Activated CD4-positive, alpha-beta T cell treated with anti-CD3 and anti-CD28 coated beads for 36 hours (primary cell): ENCODE measurements at places on chromosomes 5 and 9. TPM values are rescaled to one million over a fixed set of nuclear protein-coding genes. Genes with fewer than 3 reads are reported as not detected.
A peak's percentile ranks its signal among the peaks of the same experiment; 100 is the strongest.

Gene CRAT
- total RNA-seq, result 13.2 TPM

Gene BAAT
- 0.07 TPM for total RNA-seq

DNA sequence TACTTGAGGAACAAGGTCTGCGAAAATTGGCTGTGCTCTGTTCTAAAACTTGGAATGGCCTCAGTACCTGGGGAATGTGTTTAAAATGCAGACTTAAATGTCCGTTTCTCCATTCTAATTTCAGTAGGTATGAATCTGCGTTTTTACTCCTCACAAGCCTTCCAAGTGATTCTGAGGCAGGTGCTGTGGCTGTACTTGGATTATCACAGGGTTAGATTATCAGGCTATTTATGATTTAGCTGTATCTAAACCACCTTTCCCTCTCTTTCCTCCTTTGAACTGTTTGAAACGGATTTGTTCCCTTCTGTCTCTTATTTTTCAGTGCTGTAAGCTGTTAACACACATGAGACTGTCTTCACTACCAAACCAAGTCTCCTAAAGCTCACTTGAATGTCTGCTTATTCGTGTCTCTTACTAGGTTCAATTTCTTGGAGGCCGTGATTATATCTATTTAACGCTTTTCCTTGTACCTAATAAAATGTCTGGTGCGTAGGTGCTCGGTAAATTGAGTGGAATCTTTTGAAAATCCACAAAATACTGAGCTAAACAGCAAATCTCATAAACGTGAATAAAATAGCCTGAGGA, 714 bp upstream of the CETN3 start:
- DNase-seq, result no peak

DNA sequence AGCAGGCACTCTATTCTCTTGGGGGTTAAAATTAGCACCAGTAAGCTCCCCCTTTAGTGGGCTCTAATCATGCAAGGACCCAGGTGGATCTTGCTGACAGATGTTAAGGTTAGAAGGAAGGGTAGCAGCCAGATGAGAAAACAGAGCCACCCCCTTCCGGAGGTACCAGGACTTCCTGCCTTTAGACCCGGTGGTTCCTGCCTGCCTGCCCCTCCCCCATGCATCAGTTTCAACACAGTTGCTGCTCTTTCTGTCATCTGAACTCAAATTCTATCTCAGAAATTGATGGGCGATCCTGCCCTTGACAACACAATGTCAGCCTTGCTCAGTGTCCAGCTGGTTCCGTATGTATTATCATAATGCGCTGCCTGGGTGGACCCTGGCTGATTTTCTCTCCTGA, 287.3 kb downstream of the EBF1 start:
- DNase-seq, result peak; percentile 75

DNA sequence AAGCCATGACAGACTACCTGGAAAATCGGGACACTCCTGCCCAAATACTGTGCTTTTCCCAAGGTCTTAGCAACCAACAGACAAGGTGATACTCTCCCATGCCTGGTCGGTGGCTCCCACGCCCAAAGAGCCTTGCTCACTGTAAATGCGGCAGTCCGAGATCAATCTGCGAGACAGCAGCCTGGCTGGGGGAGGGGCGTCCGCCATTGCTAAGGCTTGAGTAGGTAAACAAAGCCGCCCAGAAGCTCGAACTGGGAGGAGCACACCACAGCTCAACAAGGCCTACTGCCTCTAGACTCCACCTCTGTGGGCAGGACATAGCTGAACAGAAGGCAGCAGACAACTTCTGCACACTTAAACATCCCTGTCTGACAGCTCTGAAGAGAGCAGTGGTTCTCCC, 272.1 kb upstream of the CCNG1 start:
- no peak for DNase-seq

DNA sequence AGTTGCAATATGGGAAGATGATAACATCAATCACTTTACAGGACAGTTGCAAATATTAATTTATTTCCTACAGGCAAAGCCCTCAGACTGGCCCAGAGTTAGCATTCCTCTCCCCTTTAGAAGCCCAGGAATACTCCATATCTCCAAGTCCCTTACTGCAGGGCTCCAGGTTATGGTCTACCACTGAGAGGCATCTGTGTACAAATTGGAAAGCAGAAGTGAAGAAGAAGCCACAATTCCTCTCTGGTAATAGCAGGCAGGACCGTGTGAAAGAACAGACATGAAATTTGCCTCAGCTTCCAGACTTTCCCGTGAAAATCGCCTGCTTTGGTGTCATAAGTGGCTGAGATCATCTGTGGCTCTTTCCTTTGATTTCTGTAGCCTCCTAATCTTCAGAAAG, 289.6 kb downstream of the GLIS3 start:
- no peak for DNase-seq

Gene LRRC70
- total RNA-seq, result 0.64 TPM

Gene CDH10
- total RNA-seq, result not detected

Gene RAB3C
- not detected for total RNA-seq

GRCh38 chr5:59543821-59544442, 349.6 kb downstream of the PDE4D start:
- no peak for DNase-seq

Gene C9orf78
- 42.8 TPM for total RNA-seq

GRCh38 chr5:61048534-61048933, 103.5 kb downstream of the NDUFAF2 start:
- no peak for DNase-seq

Gene ANKRD18B
- 2.2 TPM for total RNA-seq

- no peak for DNase-seq
These were observed 501.4 kb upstream of the WWC1 start for GRCh38 chr5:167790045-167790444.

- no peak for DNase-seq
These were observed 63.0 kb downstream of the FER start for GRCh38 chr5:108810717-108811116.

DNA sequence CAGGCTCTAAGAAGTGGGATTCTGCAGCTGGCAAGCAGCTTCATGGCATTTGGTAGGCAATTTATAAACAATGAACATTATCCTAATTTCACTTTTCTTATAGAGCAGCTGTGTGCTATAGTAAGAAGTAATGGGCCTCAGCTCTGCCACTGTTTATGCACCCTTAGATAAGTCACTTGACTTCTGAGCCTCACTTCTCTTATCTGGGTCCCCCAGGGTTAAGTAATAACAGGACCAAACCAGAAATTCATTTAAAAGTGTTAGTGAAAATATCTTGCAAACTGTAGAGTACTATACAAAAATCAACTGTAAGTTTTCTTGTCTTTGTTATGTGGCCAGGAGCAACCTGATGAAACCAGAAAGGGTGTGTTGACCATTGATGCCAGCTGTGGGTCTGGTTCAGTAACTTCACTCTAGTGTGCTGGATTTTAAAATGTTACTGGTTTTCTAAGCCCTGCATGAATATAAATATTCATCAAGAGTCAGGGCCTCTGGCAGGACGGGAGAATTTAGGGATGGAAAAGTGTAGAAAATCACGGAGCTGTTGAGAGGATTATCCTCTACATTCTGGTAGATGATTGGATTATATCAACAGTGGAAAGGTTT, 24.2 kb downstream of the TNFAIP8 start:
- DNase-seq, result no peak

- no peak for DNase-seq
These were observed 73.8 kb downstream of the TRIO start for GRCh38 chr5:14216902-14217301.

DNA sequence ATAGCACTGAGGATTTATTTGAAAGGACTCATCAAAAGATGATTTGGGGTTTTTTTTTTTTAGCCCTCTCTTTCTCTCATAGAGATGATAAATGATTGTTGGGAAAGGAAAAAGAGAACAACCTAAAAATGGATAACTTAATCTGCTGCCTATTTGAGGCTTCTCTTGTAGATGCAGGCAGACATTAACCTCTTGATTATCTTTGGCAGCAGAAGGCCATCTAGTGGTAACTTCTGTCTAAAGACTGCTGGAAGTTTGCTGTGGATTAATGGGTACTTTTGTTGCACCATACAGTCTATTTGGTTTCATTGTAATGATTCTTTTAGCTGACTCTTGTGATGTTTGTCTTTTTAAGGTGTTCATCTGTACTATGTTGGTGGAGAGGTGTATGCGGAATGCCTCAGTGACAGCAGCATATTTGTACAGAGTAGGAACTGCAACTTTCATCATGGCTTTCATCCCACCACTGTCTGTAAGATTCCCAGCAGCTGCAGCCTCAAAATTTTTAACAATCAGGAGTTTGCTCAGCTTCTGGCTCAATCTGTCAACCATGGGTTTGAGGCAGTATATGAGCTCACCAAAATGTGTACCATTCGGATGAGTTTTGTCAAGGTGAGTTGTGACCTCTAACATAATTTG, 18.8 kb downstream of the SMIM32 start:
- DNase-seq, result no peak

Gene FOXD1
- 0.23 TPM for total RNA-seq

Gene ENTPD8
- not detected for total RNA-seq

Gene PLEKHG4B
- total RNA-seq, result 0.23 TPM

GRCh38 chr9:77909306-77909705, 122.3 kb downstream of the GNAQ start:
- DNase-seq, result no peak

Gene NPDC1
- 21.0 TPM for total RNA-seq

Gene CORO2A
- 9.7 TPM for total RNA-seq

- DNase-seq, result no peak
These were observed 92.0 kb upstream of the IRX4 start for GRCh38 chr5:1974501-1975405.

DNA sequence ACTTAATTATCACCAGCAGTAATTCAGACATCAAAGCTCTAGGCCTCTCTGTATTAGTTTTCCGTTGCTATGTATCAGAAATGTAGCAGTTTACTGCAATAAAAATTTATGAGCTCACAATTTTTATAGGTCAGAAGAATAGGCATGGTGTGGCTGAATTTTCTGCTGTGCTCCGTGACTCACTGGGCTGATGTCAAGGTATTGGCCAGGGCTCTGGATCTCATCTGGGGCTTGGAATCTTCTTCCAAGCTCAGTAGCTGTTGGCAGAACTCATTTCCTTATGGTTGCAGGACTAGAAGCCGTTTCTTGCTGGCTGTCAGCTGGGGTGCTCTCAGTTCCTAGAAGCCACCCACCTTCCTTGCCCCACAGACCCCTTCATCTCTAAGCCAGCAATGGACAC, 66.3 kb downstream of the PSAT1 start:
- no peak for DNase-seq

- DNase-seq, result no peak
These were observed 291.1 kb downstream of the ASTN2 start for GRCh38 chr9:117123729-117124128.

Gene FABP6
- total RNA-seq, result not detected

DNA sequence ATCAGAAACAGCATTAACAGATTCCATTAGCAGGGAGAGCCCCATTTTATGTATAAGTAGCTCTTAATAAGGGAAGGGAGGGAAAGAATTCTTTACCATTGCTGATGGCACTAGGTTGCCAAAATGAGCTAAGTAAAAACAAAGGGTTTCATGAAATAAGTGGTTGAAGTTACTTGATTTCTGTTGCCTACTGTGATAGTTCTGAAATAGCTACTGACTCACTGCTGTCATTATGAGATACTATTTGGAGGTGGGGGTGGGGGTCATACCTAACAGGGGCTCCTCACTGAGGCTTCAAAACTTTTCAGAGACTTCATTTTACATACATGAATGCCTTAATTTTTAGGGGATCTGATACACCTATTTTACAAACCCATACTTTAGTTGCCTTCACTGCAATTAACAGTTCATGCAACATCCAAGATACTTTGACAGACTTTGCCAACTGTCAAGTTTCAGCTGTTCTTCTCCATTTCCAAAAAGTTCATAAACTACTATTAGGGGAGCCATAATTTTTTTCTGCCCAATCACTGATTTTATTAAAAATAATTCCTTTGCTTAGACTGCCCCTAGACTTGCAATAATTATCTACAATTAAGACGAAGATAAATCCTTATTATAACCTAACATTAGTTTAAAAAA, 4.6 kb downstream of the HOMER1 start:
- no peak for DNase-seq

DNA sequence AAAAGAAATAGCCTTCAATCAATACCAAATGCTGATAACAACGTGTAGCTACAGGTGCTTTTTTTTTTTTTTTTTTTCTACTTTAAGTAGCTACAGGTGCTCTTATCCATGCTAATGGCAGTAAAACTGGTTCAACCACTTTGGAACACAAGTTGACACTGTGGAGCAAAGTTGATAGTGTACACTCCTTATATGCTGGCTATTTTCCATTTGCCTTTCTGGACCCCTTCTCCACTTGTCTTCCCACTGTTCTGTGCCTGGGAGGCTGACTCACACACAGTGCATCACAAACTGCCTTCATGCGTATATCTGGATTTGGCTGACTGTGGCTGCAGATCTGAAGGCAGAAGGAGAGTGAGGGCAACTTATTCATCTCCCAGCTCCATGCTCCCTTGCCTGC, 247.9 kb downstream of the MSX2 start:
- DNase-seq, result no peak

Gene PFN3
- not detected for total RNA-seq

- no peak for DNase-seq
These were observed 11.1 kb downstream of the CXCL14 start for GRCh38 chr5:135567661-135568060.

Gene TMOD1
- total RNA-seq, result 1.5 TPM

GRCh38 chr5:96588539-96588938, 73.6 kb upstream of the CAST start:
- DNase-seq, result no peak

DNA sequence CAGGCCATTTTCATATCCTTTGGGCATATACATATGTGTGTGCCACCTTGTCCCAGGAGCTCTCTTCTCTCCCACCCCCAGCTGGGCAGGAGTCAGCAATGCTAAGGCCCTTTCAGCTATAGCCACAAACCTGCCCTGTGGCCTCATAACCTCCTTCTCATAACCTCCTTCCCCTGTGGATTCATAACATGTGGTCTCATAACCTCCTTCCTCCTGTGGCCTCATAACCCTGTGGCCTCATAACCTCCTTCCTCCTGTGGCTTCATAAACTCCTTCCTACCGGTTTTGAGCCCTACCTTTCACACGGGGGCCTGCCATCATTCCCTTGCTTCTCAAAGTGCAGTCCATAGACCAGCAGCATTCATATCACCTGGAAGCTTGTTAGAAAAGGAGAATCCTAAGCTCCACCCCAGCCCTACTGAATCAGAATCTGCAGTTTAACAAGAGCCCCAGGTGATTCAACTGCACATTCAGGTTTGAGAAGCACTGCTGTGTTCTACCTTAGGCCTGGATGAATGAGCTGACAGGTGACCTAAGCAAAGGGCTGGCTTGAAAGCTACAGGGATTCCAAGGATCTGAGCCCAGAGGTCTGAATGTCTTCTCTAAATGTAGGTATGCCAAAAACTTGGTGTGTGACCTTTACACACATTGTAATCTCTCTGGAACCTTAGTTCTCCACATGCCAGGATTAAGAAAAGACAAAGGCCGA, 41.9 kb upstream of the PLPP6 start:
- no peak for DNase-seq

Gene C1QTNF2
- not detected for total RNA-seq

DNA sequence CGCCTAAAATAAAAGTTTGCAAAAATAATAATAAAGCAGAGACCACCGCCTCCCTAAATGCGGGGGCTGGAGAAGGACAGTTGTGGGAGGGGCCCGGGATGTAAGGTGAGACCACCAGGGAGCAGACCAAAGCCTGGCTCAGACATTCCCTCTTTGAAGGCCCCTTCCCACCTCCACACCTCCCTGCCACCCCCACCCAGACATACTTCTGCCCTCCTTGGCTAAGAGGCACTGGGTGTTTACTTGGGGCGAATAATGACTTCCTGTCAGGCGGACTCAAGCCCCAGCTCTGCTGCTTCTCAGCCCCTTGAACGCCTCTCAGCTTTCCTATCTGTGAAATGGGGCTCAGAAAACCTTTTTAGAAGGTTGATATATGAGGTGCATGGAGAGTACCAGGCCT, 58.8 kb upstream of the GGTA1 start:
- no peak for DNase-seq

- DNase-seq, result no peak
These were observed 94.2 kb upstream of the VCAN start for GRCh38 chr5:83377131-83377865.

Gene PITX1
- 0.18 TPM for total RNA-seq
